ENCODE measurements at places on chromosomes 16 and 17.

GRCh38 chr16:53908731-53909130, 204.8 kb downstream of the FTO start:
- DNase-seq: no peak

GRCh38 chr17:69473841-69474831, 59.6 kb downstream of the MAP2K6 start:
- DNase-seq: peak; percentile 87

DNA sequence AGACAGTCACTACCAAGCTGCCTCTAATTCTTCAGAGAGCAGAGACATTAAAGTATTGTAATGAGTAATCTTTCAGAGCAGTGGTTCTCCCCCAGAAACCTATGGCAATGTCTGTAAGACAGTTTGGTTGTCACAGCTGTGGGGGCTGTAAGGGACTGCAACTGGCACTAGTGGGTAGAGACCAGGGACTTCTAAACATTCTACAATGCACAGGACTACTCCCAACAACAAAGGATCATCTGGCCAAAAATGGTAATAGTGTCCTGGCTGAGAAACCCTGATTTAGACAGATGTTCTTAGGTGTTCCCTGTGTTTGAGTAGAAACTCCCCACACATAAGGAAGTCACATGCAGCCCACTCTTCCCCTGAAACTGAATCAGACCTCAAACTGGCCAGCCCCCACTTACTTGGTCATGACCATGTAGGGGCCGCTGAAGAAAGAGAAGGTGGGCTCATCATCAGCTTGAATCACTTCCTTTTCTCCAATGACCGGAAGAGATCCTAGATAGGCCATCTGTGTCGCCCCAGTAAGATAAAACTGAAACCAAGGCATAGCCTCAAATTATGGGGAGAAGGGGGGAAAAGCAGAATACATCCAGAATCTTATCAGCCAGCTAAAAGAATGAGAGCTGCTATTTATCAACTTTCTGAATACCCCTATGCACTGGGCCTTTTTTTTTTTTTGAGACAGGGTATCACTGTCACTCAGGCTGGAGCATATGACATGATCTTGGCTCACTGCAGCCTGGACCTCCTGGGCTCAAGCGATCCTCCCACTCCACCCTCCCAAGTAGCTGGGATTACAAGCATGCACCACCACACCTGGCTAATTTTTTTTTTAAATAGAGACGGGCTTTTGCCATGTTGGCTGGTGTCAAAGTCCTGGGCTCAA, 75.8 kb downstream of the TEX14 start:
- DNase-seq: no peak

DNA sequence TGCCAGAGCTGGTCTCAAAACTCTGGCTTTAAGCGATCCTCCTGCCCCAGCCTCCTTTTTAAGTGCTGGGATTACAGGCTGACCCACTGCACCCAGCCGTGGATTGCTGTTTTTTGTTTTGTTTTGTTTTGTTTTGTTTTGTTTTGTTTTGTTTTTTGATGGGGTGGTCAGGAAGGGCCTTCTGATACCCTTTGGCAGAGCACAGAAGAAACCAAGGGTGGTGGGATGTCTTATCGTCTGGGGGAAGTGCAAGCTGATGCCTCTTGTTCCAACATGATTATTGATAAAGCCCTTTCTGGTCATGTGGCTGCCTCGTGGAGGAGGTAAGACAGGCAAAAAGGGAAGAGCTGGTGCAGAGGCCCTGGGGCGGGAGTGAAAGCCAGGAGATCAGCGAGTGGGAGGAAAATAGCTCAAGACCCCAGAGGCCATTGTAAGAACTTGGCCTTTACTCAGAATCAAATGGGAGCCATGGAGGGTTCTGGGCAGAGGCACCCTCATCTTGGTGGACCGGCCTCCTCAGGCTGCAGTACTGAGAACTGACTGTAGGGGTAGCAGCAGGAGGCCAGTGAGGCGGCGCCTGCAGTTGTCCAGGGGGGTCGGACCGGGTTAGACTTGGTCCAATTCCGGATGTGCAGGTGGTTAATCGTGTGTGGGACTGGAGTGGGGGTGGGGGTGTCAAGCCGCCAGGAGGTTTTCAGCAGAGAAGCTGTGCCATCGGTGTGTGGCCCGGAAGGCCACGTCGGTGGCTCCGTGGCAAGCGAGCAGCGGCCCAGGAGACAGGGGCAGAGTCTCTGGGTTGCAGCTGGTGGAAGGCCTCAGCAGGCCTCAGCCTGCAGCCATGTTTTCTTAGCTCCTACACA, 84.4 kb upstream of the GSE1 start:
- DNase-seq: no peak

Data from Caki2 (cell line).